ENCODE measurements at places on chromosomes 4 and X.

DNA sequence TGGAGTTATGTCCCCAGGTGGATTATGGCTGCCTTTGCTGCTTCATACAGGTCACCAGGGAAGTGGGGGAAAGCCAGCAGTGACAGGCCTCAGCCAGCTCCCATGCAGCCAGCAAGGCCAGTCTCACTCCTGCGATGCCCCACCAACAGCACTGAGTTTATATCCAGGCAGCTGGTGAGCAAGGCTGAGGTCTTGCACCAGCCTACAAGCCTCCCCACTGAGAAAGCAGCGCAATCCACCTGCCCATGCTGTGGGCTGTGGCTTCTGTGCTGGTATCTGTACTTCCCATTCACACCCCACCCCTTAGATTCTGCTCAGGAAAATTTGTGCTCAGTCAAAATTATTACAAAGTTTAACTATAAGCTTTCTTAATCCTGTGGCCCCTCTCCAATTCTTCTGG is 153.5 kb downstream of the HHIP start:
- DNase-seq: no peak

GRCh38 chrX:65750674-65751469 is 83.4 kb downstream of the MSN start:
- DNase-seq: no peak

GRCh38 chr4:30056016-30056766 is 664.0 kb upstream of the PCDH7 start:
- no peak for DNase-seq

DNA sequence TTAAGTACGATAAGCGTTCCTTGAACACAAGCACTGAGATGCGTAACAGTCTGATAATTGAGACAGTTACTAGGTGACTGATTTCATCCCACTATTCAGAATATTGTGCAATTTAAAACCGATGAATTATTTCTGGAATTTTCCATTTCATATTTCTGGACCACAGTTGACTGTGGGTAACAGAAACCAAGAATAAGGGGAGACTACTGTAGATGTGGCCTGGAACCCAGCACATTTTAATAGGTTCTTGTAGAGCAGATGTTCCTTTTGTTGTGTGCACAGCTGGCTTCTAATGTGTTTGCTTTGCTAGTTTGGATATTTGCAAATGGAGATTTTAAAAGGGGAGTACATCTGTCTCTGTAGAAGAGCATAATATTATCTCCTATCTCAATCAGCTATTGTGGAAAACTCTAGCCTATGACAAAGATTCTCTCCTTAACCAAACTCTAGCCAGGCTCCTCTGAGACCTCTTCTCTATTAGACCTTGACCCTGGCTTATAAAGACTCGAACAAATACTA is 16.4 kb downstream of the NAAA start:
- no peak for DNase-seq

DNA sequence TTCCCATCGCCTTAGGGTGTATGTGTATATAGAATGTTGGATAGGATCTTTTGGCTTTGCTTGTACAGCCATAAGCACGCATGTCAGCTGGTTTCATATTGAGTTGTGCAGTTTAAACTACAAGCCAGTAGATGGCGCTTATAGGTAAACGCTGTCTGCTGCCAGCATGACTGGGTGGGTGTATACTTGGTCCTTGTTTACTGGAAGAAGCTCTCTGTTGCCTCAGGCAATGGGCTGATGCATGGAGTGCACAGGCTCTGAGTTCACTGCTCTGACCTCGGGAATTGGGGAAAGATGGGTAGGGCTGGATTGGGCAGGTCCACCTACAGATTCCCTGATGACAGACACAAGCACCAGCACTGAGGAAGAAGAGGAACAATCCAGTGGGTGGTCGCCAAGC is 831.5 kb downstream of the STIM2 start:
- no peak for DNase-seq

- DNase-seq: peak; percentile 13
Measured at GRCh38 chr4:17884063-17884462, 73.3 kb downstream of the NCAPG start.

DNA sequence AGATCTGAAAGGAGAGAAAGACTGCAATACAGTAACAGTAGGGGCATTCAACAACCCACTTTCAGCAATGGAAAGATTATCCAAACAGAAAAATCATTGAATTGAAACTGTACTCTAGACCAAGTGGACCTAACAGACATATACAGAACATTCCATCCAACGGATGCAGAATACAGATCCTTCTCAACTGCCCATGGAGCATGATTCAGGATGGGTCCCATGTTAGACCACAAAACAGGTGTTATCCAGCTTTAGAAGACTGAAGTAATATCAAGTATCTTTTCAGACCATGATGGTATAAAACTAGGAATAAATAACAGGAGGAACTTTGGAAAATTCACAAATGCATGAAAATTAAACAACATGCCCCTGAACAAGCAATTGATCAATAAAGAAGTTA is 567.2 kb upstream of the MAGEB2 start:
- DNase-seq: no peak

DNA sequence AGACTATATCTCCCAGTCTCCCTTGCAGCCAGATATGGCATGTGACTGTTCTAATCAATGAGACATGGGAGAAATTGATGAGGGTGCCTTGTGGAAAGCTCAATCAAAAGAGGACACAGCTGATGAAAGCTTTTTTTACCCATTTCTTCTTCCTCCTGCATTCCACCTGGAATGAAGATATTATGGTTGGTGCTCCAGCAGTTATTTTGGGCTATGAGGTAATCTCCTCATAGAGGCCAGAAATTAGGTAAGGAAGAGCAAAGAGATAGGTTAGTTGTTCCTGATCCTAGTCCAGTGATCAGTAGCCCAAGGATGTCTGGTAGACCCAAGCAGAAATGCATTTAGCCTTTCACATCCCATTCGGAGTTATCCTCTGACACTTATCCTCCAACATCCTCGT is 16.8 kb upstream of the KIAA0232 start:
- DNase-seq: no peak

DNA sequence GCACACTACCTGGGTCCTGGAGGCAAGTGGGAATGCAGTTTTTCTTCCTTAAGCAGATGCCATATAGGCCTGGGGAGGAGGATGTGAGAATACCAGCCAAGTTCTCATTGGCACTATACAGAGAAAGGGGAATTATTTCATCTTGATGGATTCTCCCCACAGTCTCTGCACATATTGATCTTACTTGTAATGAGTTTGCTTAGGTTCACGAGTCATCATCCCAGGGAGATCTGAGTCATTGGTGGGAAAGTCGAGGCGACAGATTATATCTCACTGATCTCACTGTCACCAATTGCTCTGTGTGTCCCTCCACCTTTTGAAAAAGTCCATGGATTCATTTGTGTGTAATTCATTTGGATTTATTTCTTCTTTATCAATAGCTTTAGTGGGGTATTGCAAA is 156.8 kb downstream of the AR start:
- no peak for DNase-seq

GRCh38 chrX:3680459-3680858 is 33.0 kb downstream of the PRKX start:
- no peak for DNase-seq

- no peak for DNase-seq
Measured at GRCh38 chrX:153400146-153401132, 711 bp downstream of the PNMA6E start.

DNA sequence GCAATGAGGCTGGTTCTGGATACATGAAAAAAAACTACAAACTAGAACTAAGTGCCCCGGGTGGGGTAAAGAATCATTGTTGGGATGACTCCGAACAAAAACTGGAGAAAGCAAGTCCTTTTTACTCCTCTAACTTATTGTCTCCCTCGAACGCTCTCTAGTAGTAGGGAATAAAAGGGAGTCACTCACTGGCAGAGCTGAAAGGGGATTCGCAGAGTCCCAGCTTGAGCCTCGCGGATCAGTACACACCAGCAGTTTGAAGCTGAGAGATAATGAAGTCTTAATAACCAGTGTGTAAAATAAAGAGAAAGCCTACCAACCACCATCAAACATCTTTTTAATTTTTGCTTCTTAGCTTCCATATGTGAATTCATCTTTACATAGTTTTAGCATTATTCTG is 521.9 kb upstream of the ARX start:
- no peak for DNase-seq

DNA sequence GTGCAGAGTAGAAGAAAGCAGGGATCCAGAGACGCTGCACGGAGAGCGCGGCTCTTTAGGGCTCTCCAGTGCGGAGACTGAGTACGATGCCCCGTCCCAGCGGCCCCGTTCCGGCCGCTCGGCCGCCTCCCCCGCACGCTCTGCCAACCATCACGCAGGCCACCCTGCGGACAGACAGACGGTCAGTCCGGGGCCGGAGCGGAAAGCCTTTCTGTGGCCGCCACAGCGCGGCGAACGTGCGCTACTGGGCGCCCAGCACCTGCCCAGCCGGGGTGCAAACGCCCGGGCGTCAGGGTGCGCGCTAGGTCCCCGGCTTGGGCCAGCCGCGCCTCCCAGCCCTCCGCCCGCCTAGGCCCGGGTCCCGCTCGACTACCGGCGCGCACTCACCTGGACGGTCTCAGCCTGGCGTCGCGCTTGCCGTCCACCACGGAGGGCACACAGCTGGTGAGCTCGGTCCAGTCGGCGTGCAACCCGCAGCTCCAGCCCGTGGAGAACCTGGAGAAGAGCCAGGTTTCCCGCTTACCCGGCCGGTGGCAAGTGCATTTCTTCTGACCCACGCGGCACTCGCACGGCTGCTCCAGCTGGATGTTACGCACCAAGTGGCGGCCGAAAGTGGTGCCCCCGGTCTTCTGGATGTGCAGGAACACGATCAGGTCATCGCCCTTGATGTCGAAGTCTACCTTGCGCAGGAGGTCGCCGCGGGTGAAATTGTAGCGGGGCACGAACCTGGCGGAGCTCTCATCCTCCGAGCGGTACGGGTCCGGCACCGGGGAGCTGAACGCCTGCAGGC is 1.8 kb downstream of the HS6ST2 start:
- no peak for DNase-seq

GRCh38 chrX:3940000-3940610 is 226.7 kb upstream of the PRKX start:
- DNase-seq: no peak

- DNase-seq: no peak
Measured at GRCh38 chrX:8773117-8773516, 28.1 kb downstream of the FAM9A start.

- DNase-seq: no peak
Measured at GRCh38 chr4:145487631-145488030, 6.0 kb downstream of the SMAD1 start.

DNA sequence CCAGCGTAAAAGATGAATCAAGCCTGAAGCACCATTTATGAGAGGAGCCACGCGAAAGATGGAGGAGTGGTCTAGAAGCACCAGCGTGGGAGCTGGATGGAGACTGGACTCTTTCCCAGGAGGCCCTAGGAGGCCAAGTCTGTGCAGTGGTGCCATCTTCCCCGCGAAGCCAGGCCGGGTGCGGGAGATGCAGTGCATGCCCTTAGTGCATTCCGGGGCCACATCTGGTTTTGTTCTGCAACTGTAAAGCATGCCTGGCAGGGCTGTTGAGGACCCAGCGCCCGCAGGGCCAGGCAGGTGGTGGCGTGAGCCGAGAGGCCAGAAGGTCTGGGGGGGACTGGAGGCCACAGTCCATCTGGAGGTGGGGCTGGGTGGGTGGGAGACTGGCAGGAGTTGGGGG is 78.6 kb upstream of the ADRA2C start:
- no peak for DNase-seq

- no peak for DNase-seq
Measured at GRCh38 chr4:88391703-88392102, 13.1 kb downstream of the HERC6 start.

GRCh38 chr4:82543131-82543530 is 18.7 kb downstream of the TMEM150C start:
- DNase-seq: no peak

- DNase-seq: no peak
Measured at GRCh38 chrX:97895751-97896150, 1012.0 kb downstream of the RPA4 start.

DNA sequence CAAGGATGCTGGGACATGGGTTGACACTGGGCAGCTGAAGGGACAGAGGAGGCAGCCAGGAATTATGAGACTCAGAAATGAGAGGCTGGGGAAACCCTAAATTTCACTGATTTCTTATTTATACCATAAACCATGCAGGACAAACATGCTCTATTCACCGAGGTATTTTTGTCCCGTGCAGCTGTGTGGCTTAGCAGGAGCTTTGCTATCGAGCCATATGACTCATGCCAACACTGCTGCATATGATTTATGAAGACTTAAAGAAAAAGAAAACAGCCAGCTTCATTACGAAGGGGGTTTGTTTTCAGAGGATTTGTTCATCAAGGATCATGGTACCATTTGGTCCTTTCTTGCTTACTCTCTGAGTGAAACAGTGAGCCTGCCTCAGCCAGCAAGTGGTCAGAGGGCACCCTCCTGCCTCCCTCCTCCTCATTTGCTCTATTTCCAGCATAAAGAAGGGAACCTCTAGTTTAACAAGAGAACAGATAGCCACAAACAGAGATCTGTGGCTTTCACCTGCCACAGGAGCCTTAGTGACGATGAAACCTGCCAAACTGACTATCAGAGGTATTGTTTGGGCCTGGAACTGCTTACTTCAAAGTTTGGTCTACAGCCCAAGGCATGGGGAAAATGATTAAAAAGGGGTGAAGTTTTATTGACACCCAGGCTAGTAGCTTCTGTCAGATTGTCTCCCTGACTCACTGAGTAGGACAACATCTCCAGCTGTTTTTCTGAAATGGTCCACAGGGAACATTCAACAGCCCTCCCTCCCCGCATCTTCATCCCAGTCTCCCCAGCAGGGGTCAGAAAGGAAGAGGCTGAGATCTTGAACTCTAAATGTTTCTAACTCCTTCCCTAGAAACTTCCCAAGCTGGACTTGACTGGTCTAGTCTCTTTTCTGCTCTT is 80.1 kb upstream of the MAML3 start:
- DNase-seq: peak; percentile 61

DNA sequence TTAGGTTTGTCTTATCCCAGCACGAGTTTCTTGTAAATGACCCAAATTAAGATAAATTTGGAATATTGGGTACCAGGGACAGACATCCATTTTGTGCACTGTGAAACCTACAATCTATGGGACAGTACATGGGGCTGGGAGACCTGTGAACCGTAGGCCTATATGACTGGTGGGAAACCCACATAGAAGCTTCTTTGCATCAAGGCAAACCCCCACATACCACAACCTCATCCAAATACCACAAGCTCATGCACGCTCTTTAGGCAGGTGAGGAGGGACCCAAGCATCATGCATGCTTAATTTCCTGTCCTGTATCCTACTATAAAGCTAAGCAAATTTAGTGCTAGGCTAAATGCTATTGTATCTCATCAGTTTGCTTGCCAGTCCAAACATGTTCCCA is 47.8 kb downstream of the NIPAL1 start:
- DNase-seq: no peak

- DNase-seq: no peak
Measured at GRCh38 chrX:9957743-9958142, 9.4 kb upstream of the CLDN34 start.

All from AG04450 (cell line).